KBM-7 (cell line): ENCODE measurements at places on chromosomes 12 and 14.

- no peak for DNase-seq
Measured at GRCh38 chr12:128973883-128974681, 120.8 kb downstream of the GLT1D1 start.

- no peak for DNase-seq
Measured at GRCh38 chr12:97940629-97941028, 478.0 kb downstream of the RMST start.

- no peak for DNase-seq
Measured at GRCh38 chr12:108432423-108433121, 82.5 kb upstream of the FICD start.

- DNase-seq, result no peak
Measured at GRCh38 chr14:100866666-100867630, 36.6 kb downstream of the RTL1 start.

DNA sequence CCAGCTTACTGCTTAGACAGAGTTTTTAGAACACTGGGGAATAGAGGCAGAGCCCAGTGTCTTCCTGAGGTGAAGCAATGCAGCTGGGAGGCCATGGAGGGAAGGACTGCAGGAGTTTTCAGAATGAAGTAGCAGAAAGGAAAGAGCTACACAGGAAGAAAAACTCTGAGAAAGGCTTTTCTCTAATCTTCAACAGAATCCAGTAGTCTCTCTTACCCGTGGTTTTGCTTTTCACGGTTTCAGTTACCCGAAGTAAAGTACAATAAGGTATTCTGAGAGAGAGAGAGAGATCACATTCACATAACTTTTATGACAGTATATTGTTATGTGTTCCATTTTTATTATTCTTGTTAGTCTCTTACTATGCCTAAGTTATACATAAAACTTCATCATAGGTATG lies 761.6 kb downstream of the BCL11B start:
- DNase-seq, result no peak

DNA sequence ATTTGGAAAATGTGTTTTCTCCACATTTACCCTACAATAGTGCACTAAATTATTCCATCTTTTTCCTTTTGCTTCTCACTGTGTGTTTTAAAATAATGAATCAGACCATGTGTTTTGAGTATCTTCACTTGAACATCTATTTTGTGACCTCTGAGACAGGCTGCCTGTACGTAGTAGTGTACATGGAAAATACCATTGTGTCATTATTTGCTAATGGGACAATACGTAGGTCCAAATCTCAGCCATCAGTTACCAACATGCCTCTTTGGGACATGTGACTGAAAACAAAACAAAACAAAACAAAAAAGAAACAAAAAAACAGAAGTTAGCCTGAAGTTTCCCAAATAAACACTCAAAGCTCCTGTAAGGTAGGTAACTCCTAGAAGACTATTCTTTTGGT lies 7.1 kb upstream of the MYF6 start:
- DNase-seq, result no peak

- no peak for DNase-seq
Measured at GRCh38 chr12:19192710-19193109, 63.2 kb downstream of the PLEKHA5 start.

DNA sequence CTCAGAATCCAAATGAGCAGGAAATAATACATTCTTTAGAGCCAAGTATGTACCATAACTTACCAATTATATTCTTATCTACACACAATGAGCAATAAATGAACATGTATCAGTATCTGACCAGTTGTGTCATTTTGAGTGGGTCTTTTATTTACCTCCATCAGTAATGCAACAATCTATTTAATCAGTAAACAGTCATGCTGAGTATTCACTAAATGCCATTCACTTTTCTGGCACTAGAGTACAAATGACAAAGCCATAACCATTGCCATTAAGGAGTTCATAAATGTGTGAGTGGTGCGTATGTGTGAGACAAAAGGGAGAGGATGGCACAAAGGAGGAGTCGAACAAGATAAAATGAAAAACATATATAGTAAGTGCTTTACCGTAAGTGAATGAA lies 1.5 kb upstream of the STRAP start:
- no peak for DNase-seq

DNA sequence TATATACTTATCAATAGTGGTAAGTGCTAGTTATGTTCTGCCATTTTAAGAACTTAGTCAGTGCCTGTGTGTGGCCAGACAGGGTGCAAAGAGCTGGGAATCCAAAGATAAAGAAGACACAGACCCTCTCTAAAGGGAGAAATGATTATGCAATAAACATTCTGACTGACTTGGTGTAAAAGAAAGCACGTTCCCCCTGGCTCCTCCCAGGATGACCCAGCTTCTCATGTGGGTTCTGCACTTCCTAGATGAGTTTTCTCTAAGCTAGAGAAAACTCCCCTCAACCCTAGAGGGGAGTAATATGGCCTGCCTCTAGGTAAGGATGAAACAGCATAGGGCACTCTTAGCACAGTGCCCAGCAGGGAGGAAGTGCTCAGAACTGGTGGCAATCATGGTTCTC lies 231.2 kb downstream of the VRK1 start:
- no peak for DNase-seq

- no peak for DNase-seq
Measured at GRCh38 chr14:100096656-100097055, 31.4 kb downstream of the EVL start.

GRCh38 chr12:103996595-103996994 lies 30.9 kb downstream of the TDG start:
- no peak for DNase-seq

DNA sequence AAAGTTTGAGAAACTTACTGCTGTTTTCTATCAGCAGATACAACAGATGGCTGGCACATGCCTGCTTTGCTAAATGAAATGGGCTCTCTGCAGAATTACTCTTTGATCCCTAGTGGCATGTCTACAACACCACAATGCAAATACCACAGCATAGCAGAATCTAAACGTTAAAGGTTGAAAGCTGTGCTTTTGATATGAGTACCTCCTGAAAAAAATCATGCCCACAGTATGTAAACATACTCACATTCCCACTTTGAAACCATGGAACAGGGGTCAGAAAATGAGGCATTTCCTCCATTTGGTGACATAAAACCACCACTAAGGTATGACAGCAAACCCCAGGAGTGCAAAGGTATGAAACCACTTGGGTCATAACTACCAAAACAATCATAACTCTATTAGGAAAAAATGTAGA lies 7.5 kb downstream of the WIF1 start:
- no peak for DNase-seq

GRCh38 chr12:111457071-111457470 lies 51.3 kb downstream of the SH2B3 start:
- no peak for DNase-seq

- DNase-seq, result no peak
Measured at GRCh38 chr12:14842315-14842714, 1.0 kb downstream of the ART4 start.

DNA sequence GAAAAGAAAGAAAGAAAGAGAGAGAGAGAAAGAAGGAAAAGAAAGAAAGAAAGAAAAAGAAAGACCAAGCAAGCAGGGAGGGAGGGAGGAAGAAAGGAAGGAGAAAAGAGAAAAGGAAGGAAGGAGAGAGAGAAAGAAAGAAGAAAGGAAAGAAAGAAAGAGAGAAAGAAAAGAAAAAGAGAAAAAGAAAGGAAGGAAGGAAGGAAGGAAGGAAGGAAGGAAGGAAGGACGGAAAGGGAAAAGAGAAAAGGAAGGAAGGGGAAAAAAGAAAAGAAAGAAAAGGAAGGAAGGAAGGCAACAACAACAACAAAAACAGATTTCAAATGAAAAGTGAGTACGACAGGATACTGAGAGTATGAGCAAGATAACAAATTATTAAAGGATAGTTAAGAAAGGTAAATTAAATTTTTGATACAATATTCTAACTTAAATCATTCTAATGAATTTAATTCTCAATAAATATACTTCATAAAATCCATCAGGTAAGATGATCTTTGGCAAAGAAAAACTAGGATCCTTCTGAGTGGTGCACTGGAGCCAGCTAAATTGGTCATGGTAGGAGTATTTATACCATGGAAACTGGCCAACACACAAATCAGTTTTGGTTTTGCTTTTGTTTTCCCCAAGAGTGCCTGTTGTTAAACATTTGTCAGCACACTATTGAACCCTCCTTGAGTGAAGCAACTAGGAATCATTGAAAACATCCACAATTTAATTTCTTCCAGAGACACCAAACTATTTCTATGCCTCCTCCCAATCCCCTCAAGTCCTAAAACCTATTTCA lies 56.1 kb upstream of the DYRK2 start:
- DNase-seq, result peak; percentile 6

- DNase-seq, result no peak
Measured at GRCh38 chr14:67239582-67239981, 1.7 kb upstream of the PALS1 start.

GRCh38 chr12:43957732-43958372 lies 122.0 kb downstream of the TMEM117 start:
- DNase-seq, result peak; percentile 73

GRCh38 chr14:68396461-68396860 lies 396.4 kb downstream of the ZFP36L1 start:
- no peak for DNase-seq

DNA sequence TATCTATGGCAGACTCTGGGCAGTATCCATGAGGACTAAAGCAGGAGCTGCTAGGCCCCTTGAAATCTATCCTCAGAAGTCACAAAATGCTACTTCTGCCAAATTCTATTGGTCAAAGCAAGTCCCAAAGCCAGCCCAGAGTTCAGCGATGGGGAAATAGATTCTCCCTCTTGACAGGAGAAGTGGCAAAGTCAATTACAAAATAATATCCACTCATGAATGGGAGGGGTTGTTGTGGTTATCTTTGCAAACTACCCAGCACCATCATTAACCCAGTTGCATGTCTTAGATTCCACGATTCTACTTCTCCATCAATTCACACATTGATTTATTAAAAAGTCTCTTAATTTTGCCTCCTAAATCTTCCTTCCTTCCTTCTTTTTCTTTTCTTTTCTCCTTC lies 30.7 kb upstream of the STXBP6 start:
- no peak for DNase-seq

GRCh38 chr14:89959853-89960445 lies 4.2 kb downstream of the TDP1 start:
- peak; percentile 79 for DNase-seq

GRCh38 chr12:25789541-25789944 lies 168.9 kb upstream of the RASSF8 start:
- DNase-seq, result no peak

- peak; percentile 74 for DNase-seq
Measured at GRCh38 chr12:71846322-71846940, 6.9 kb downstream of the TBC1D15 start.

DNA sequence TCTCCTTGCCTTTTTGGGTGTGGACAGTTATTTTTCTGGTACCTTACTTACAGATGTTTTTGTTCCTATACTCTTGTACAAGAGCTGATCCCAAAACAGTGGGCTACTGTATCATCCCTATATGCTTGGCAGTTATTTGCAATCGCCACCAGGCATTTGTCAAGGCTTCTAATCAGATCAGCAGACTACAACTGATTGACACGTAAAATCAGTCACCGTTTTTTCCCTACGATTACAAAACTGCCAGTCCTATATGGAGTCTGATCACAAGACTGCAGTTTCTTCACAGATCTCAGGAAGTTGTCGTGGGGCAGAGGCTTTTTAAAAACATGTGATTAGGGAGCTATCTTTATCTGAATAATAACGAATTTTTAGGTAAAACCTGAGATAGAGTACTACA lies 1.3 kb downstream of the LYSET start:
- DNase-seq, result no peak

DNA sequence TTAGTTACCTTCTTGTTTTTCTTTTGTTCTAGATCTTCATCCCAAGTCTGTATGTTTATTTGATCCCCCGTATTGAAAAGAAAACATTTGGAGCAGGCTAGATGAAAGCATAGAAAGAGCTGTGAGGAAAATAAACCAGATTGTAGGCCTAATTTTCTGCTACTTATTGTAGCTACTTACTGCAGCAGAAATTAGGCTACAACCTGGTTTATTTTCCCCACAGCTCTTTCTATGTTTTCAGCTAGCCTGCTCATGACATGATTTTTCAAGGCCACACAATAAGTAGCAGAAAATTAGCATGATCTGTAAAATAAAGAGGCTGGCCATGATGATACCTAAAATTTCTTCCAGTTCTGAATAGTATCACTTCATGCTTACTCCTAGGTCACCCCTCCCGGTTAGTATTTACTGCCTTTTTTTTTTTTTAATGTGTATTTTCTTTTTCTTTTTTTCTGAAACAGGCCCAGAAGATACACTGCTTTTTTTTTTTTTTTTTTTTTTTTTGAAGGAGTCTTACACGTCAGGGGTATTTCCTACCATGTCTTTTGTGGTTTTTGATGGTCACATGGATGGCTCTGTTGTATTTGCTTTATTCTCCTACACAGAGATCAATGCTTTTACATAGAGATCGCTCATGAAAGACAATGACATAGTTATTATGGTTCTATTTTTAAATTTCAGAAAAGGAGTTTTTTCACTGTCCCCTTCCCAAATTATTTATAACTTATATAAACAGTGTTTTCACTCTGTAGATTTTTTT lies 32.3 kb downstream of the BHLHE41 start:
- DNase-seq, result no peak

- DNase-seq, result no peak
Measured at GRCh38 chr14:33899723-33900341, 51.0 kb downstream of the EGLN3 start.

DNA sequence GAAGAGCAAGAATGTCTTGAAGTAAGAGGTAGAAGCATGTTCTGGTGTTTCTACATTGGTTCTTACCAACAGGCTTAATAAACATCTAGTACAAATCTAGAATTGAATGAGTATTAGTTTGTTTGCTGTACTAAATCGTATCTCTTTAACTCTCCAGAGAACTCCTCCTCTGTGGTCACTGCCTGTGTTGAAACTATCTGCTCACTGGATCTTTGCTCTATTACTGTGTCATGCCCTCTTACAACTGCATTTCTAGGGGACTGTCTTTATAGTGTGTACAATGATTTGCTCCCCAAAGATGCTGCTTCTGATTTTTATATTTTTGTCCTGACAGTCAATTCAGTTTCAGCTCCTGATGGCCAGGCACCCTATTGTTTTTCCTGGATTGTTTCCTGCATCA lies 50.1 kb upstream of the E2F7 start:
- DNase-seq, result no peak

DNA sequence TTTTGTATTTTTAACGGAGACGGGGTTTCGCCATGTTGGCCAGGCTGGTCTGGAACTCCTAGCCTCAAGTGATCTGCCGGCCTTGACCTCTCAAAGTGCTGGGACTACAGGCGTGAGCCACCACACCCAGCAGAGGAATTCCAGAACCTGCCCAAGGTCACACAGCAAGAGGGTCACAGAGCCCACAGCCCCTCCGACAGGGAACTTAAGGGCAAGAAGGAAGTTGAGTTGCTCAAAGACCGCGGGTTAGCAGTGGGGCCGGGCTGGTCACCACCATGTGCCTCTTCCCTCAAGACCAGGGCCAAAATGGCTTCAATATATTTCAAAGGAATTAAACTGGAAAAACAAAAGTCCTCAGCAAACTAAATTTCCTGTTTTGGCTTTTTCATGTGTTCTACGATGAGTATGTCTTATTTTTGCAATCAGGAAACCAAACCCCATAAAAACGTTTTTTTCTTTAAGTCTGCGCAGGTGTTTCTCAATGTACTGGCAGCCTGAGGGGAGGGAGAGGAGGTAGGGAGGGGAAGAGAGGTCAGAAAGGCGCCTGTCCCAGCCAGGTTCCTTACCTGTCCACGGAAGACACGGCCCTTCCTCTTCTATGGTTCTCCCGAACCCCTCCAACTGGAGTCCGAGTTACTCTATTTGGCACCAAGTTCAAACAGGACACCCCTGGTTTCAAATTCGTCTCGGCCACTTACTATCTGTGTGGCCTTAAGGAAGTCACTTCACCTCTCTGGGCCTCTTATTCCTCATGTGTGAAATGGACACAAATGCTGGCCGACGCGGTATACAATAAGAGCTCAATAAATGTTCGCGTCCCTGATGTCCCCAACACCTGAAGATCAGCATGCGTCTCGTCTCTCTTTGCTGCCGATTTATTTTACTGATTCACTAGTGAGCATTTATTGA lies 778 bp downstream of the SLC8B1 start:
- DNase-seq, result peak; percentile 56
